Breast epithelium (tissue), 4 donors: ENCODE measurements at places on chromosomes 3 and 15. TPM values are rescaled to one million over a fixed set of nuclear protein-coding genes. Genes with fewer than 3 reads are reported as not detected.
A peak's percentile ranks its signal among the peaks of the same experiment; 100 is the strongest.

DNA sequence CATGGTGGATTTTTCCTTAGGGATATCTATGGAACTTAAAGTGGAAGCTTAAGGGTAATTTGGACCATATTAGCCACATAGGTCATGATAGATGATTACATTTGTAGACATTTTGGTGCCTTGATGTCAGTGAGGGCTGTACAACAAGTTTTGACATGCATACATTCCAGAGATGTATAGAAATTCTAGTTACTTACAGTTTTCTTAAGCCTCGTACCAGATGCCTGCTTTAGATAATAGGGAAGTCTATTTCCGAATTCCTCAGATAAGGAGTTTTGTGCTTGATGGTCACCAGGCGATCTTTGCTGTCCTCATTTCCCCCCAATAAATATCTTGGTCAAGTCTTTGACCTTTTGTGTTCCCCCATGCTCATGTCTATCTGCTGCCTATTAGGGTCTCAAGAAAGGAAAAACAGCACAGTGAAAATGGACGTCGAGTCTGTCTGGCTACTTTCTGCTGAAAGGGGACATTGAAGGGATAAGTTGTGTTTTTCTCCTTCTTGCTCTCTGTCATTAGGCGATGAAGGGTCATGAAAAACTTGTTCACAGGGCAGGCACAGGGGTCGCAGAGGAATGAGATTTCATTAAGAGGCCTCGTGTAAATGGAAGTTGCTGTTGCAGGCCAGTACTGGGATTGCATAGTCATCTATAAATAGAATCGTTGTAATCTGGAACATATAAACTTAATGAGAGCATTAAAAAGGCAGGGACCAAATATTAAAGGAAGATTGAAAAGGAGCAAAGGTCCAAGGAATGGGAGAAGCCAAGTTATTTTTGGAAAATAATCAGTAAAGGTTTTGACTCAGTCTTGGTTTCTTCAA, 20.0 kb upstream of the SENP7 start:
- H3K27me3 ChIP-seq = no peaks in the 10 kb centered on the region
- no peak for DNase-seq
- no peaks in the 10 kb centered on the region for H3K36me3 ChIP-seq

Gene KBTBD8
- total RNA-seq = 1.6 TPM

DNA sequence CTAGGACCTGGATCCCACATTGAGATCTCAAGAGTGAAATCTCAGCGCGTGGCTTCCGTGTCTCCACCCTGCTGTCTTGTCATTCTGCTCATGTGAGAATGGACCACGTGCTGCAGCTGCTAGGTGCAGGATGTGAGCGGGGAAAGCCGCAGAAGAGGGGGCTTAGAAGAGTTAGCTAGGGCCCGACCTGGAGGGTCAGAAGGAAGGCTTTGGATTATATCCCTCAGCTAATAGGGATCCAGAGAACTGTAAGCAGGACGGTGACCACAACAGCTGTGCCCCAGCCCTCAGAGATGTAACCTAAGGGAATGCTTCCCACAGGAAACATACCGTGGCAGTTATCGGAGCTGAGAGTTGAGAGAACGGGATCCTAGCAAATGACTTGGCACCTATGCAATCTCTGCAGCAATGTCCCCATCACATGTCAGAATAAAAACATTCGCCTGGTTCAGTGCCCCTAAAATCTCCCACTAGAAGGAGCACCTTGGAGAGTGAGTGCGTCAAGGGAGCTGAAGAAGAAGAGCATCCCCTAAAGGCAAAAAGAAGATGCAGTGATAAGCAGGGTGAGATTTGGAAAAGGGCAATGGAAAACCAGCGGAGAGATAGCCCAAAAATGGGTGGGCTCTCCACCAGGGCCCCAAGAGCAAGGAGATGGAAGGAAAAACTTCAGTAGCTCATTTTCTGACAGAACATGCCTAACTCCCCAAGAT, 76.9 kb upstream of the ST8SIA2 start:
- H3K27ac ChIP-seq = no peak overlapping the region
- H3K4me3 ChIP-seq = no peak overlapping the region
- no peaks in the 10 kb centered on the region for H3K36me3 ChIP-seq
- no peak for DNase-seq
- no peaks in the 10 kb centered on the region for H3K4me1 ChIP-seq

- peak overlapping the region; percentile 45 for H3K27ac ChIP-seq
- no peaks in the 10 kb centered on the region for H3K4me1 ChIP-seq
- no peaks in the 10 kb centered on the region for H3K36me3 ChIP-seq
- no peak for DNase-seq
- no peaks in the 10 kb centered on the region for H3K27me3 ChIP-seq
- H3K4me3 ChIP-seq = no peak overlapping the region
Measured at GRCh38 chr15:78007211-78007931, 70.1 kb downstream of the TBC1D2B start.

GRCh38 chr3:130772129-130772528, 25.5 kb upstream of the PIK3R4 start:
- H3K4me1 ChIP-seq = no peaks in the 10 kb centered on the region
- H3K4me3 ChIP-seq = no peak overlapping the region
- H3K27ac ChIP-seq = no peak overlapping the region
- no peaks in the 10 kb centered on the region for H3K36me3 ChIP-seq
- H3K27me3 ChIP-seq = no peaks in the 10 kb centered on the region

GRCh38 chr15:91032919-91033803, 10.8 kb upstream of the VPS33B start:
- no peak overlapping the region for H3K27ac ChIP-seq
- no peaks in the 10 kb centered on the region for H3K27me3 ChIP-seq
- no peak overlapping the region for H3K4me3 ChIP-seq
- DNase-seq = peak; percentile 64
- no peaks in the 10 kb centered on the region for H3K36me3 ChIP-seq

DNA sequence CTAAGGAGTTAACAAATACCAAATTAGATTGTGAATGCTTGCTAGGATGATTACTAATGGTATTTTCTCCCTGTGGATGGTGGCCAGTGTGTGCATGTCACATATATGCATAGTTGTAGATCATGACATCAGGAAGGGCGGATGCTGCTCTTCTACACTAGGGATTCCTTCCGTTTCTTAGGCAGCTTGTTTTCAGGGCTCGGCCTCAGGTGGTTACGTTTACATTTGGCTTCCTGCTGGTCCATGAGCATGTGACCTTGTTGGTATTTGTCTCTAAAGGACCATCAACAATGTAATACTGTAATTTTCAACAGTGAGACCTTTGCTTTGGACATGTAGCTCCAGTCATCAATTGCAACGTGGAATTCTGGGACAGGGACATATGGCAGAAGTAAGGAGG, 221.4 kb downstream of the NR1D2 start:
- DNase-seq = no peak
- H3K27me3 ChIP-seq = no peaks in the 10 kb centered on the region
- H3K36me3 ChIP-seq = no peaks in the 10 kb centered on the region
- H3K4me1 ChIP-seq = no peaks in the 10 kb centered on the region
- no peak overlapping the region for H3K27ac ChIP-seq

GRCh38 chr15:38714309-38715072, 149.9 kb upstream of the RASGRP1 start:
- H3K36me3 ChIP-seq = no peaks in the 10 kb centered on the region
- no peak overlapping the region for H3K4me3 ChIP-seq
- peak; percentile 61 for DNase-seq
- H3K4me1 ChIP-seq = no peaks in the 10 kb centered on the region
- peak overlapping the region; percentile 69 for H3K27ac ChIP-seq

DNA sequence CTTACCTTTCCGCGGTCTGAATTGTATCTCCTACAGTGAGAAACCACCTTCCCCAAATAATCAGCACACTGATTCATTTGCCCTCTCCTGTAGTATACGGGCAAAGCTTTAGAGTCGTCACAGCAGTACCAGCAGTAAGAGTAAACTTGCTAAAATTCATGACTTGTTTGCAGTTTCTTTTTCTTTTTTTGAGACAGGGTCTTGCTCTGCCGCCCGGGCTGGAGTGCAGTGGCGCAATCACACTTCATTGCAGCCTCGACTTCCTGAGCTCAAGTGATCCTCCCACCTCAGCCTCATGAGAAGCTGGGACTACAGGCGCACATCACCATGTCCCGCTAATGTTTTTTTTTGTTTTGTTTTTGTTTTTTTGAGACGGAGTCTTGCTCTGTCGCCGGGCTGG, 11.9 kb downstream of the SCAMP5 start:
- no peak overlapping the region for H3K27ac ChIP-seq
- no peaks in the 10 kb centered on the region for H3K27me3 ChIP-seq
- no peak overlapping the region for H3K4me3 ChIP-seq
- no peaks in the 10 kb centered on the region for H3K36me3 ChIP-seq
- DNase-seq = no peak
- no peaks in the 10 kb centered on the region for H3K4me1 ChIP-seq

- H3K4me1 ChIP-seq = peaks cover 38% of the 10 kb centered on the region
- peak; percentile 96 for DNase-seq
- no peaks in the 10 kb centered on the region for H3K36me3 ChIP-seq
- H3K4me3 ChIP-seq = peak overlapping the region; percentile 31
Measured at GRCh38 chr3:172153335-172153861, 114.0 kb downstream of the FNDC3B start.

- no peaks in the 10 kb centered on the region for H3K36me3 ChIP-seq
- H3K27ac ChIP-seq = no peak overlapping the region
- H3K4me1 ChIP-seq = no peaks in the 10 kb centered on the region
- no peaks in the 10 kb centered on the region for H3K27me3 ChIP-seq
- no peak for DNase-seq
Measured at GRCh38 chr3:5002871-5003247, 23.6 kb downstream of the BHLHE40 start.

Gene SV2B
- total RNA-seq = 0.44 TPM

DNA sequence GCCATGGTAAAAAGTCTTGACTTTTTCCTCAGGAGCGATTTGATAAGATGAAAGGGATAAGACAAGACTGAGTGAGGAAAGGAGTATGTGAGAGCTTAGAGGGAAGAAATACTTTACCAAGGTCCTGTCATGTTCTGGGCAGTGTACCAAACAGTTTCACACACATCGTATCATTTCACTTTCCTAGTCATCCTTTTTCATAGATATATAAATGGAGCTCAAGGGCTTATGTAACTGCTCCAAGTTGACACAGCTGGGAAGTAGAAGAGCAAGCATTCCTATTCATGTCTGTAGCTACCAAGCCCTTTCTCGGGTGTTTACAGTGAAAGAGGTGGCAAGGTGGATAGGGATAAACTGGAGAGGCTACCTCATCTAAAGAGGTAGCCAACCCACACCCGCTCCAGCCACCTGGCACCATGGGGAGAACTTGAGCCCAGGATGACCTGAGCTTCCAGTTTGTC, 57.4 kb downstream of the MRPS25 start:
- no peaks in the 10 kb centered on the region for H3K4me1 ChIP-seq
- DNase-seq = no peak
- no peak overlapping the region for H3K27ac ChIP-seq
- no peaks in the 10 kb centered on the region for H3K36me3 ChIP-seq

DNA sequence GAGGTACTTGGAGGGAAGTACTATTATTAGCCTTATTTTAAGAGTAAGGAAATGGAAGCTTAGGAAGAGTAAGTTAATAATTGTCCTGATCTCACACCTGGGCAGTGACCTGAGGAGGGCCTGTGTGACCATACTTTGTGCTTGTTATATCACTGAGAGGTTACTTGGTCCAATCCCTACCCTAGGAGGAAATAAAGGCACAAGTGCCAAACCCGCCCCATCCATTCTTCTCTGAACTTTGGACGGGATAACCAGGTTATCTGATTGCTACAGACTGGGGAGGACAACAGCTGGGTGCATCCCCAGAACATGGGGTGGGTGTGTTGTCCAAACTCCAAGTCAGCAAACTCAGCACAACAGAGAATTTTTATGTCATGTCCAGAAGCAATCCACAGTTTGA, 77.7 kb upstream of the NR2E3 start:
- no peaks in the 10 kb centered on the region for H3K27me3 ChIP-seq
- no peaks in the 10 kb centered on the region for H3K36me3 ChIP-seq
- H3K27ac ChIP-seq = no peak overlapping the region
- H3K4me3 ChIP-seq = no peak overlapping the region

GRCh38 chr3:120062474-120062873, 31.8 kb downstream of the GSK3B start:
- no peak overlapping the region for H3K27ac ChIP-seq
- no peaks in the 10 kb centered on the region for H3K36me3 ChIP-seq
- H3K27me3 ChIP-seq = no peaks in the 10 kb centered on the region
- H3K4me3 ChIP-seq = no peak overlapping the region
- DNase-seq = no peak

GRCh38 chr15:94877833-94878232, 646.5 kb downstream of the MCTP2 start:
- no peaks in the 10 kb centered on the region for H3K27me3 ChIP-seq
- DNase-seq = no peak
- H3K36me3 ChIP-seq = no peaks in the 10 kb centered on the region
- H3K4me1 ChIP-seq = no peaks in the 10 kb centered on the region
- no peak overlapping the region for H3K27ac ChIP-seq

Gene IGF2BP2
- 23.8 TPM for total RNA-seq

- no peaks in the 10 kb centered on the region for H3K36me3 ChIP-seq
- H3K27me3 ChIP-seq = no peaks in the 10 kb centered on the region
- H3K4me3 ChIP-seq = peak overlapping the region; percentile 15
- no peaks in the 10 kb centered on the region for H3K4me1 ChIP-seq
Measured at GRCh38 chr3:23950293-23950692, 5.2 kb downstream of the NR1D2 start.

Gene FMN1
- total RNA-seq = 50.7 TPM

Gene FBXO40
- total RNA-seq = not detected

DNA sequence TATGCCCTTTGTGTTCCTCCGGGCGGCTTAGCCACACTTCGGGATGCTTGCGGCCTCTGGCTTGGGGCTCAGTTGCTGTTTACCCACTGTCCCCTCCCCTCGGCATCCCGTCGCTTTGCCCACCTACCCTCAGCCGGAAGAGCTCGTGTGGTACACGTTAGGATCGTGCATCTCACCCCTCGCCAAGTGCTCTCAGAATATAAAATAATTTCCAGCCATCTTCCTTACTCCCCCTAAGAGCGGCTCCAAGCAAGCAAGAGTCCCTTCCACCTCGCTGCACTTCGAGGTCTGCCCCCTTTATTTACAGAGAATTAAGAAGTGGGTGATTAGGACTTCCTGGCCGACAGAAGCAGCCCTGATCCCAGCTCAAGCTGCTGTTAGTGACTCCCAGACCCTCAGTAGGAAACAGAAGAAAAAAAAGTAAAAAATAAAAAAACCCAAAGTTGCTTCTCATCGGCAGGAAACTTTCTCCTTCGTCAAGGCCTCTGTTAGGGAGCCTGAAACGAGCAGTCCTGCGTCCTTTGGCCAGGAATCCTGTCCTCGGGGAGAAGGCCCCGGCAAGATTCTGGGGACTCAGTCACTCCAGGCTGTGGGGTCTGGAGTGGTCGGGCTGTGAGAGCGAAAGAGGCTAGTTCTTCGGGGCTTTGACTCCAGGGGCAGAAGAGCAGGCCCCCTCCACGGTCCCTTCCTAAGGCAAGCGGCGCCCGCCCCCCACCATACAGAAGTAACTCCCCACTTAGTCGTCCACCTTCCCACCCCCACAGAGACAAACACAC, 3.0 kb downstream of the MEIS2 start:
- no peak for DNase-seq
- H3K27me3 ChIP-seq = no peaks in the 10 kb centered on the region
- peak overlapping the region; percentile 91 for H3K27ac ChIP-seq
- H3K36me3 ChIP-seq = no peaks in the 10 kb centered on the region
- no peaks in the 10 kb centered on the region for H3K4me1 ChIP-seq
- peak overlapping the region; percentile 72 for H3K4me3 ChIP-seq
